ENCODE measurements at places on chromosomes 4 and X. TPM values are rescaled to one million over a fixed set of nuclear protein-coding genes. Genes with fewer than 3 reads are reported as not detected.

DNA sequence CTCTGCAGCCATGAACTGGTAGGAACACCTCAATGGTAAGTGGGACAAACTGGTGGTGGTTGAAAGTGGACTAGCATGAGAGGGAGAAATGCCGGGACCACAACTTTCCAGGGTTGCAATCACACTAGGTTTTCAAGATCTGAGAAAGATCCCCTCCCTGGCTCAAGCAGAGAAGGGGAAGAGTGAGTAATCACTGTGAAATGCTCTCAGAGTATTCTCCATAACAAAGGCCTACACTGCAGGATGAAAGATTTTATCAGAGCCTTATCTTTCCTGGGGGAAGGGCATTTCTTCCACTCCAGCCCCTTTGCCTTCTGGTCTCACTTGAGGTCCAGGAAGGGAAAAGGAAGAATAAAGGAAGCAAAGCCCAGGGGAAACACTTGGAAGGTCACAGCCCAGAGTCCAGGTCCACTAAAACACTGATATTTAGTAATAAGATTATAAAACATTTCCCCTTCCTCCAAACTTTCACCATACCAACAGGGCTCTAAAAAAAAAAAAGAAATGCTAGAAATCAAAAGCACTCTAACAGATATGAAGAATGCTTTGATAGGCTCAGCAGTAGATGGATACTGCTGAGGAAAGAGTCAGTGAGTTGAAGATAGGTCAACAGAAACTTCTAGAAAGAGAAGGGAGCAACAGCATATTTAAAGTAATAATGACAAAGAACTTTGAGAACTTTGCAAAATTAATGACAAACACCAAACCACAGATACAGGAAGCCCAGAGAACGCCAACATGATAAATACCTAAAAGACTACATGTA is 95.9 kb downstream of the WDFY3 start:
- DNase-seq, result no peak

DNA sequence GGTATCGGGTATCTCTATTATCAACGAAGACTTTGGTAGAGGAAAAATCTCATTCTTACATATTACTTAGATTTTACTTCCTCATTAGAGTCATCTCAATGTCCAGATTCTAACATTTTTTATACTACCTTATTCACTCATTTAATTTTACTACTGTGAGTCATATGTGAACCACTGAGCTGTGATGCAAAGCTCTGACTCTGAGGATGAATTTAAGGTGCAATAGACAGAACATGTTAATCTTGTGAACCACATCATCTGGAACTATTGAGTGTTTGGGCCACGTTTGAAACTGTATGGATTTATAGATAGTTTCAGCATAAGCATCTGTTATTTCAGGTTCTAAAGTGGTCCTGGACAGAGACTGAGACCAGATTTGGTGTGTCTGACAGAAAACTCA is 78.4 kb downstream of the PWWP3B start:
- no peak for DNase-seq

- peak; percentile 54 for DNase-seq
Observed at GRCh38 chrX:15471028-15471427, 22.1 kb downstream of the PIR start.

DNA sequence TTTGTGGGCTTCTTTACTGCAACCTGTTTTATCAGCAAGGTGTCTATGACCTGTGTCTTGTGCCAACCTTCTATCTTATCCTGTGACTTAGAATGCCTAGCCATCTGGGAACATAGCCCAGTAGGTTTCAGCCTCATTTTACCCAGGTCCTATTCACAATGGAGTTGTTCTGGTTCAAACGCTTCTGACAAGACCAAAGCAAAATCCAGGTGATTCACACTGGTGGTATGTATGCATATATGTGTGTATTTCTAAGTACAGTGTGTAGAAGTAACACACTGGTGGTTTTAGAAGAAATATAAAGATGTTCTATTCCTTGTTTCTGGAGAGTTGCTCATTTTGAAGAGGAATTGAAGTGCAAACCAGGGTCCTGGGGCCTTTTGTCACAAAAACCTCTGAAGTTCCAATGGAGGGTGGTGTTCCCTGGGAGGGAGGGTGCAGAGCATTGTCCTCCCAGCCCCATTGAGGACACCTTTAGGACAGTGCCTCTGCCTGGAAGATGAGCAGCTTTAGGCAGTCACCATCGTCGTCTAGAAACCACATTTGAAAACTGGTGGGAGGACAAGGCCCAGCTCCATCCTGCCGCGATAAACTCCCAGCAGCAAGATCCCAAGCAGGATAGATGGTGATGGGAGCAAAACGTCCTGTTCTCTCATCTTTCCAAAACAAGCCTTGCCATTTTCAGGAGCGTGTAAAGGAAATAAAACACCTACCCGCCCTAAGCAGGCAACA is 191.4 kb downstream of the TSPAN5 start:
- DNase-seq, result no peak

DNA sequence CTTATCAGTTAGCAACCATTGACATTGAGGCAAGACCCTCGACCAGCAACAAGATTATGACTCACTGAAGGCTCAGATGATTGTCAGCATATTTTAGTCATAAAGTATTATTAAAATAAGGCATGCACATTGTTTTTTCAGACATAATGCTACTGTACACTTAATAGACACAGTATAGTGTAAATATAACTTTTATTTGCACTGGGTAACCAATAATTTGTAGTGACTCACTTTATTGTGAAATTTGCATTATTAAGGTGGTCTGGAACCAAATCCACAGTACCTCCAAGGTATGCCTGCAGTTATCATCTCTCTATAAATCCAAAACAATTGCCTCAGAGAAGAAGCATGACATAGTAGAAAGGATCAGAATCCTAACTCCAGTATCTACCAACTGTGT is 330.1 kb upstream of the SMIM31 start:
- DNase-seq, result no peak

XAGE3 gene
- total RNA-seq, result not detected
